CD14-positive monocyte (primary cell): ENCODE measurements at places on chromosomes 2 and 18.

- no peak for DNase-seq
Measured at GRCh38 chr2:176817061-176817565, 395.5 kb upstream of the HNRNPA3 start.

- DNase-seq: no peak
Measured at GRCh38 chr2:145777914-145778313, 1258.0 kb upstream of the ZEB2 start.

DNA sequence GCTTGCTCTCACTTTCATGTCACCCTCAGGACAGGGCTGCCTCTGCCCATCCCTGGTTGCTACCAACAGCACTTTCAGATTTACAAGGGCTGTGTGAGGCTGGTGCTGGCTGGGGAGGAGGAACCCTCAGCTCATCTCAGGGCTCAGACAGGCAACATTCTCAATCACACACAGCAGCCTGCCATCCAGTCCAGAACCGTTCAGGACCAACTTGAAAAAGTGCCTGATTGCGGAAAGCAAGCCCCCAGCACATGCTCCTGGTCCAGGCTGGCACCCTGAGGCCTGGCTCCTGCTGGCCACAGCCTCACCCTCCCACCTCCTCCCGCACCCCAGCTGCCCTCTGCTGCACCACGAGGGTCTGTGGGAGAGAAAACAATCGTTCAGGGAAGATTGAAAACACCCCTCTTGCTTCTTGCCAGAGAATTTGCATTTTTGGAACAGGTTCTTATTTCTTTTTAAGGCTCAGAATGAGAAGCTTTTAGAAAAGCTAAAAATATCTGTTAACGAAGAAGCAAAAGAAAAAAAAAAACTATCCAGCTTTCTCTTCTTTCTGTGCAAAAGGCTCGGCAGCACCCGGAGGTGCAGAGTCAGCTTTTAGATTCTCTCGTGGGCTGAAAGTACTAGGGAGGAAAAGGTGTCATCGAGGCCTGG lies 403.8 kb upstream of the ID2 start:
- no peak for DNase-seq

DNA sequence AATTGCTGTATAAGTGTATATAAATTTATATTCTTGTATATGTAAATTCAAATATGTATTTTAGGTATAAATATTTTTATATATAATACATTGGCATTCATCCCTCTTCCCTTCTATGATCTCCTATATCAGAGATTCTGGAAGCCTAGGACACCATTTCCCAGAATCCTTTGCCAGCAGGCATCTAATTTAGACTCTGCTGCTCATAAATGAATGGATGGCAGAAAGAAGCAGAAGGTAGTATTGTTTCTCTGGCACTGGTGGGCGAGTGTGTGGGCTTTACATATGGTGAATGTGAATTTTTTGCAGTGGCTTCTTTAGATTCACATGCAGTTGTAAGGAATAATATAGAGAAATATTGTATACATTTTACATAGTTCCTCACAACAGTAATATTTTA lies 215.2 kb upstream of the THSD7B start:
- DNase-seq: no peak

DNA sequence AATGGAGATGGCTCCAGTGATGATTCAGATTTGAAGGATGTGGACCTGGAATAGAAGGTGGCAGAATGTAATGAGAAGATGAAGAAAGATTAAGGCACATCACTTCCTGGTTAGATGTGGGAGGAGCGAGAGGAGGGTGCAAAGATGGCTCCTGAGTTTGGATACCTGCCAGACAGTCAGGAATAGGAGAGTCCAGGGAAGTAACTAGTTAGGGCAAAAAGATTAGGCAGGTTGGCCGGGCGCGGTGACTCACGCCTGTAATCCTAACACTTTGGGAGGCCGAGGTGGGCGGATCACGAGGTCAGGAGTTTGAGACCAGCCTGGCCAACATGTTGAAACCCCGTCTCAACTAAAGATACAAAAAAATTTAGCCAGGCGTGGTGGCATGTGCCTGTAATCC lies 5.6 kb downstream of the C2orf74 start:
- no peak for DNase-seq

GRCh38 chr18:9808295-9809241 lies 77.2 kb upstream of the TXNDC2 start:
- no peak for DNase-seq

- DNase-seq: no peak
Measured at GRCh38 chr18:13930964-13931363, 15.6 kb upstream of the MC2R start.

DNA sequence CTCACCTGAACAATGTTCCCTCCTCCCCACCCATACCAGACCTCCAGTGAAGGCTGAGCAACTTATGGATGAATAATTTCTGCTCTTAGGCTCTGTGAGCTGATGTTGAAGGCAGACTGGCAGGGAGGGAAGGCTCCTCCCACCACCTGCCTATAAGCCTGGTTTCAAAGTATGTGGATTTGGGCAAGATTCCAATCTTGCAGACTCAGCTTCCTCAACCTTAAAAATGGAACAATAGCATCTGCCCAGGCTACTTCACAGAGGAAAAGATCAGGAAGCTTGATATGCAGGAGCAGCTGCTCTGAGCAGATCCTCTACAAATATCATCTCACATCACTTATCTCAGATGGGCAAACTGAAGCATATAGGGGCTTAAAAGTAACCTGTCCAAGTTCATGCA lies 112.2 kb downstream of the ZFP36L2 start:
- no peak for DNase-seq
